GM23338 (cell line): ENCODE measurements at places on chromosomes 5 and 9. TPM values are rescaled to one million over a fixed set of nuclear protein-coding genes. Genes with fewer than 3 reads are reported as not detected.

- H3K36me3 ChIP-seq: no peaks in the 10 kb centered on the region
- H3K27me3 ChIP-seq: no peaks in the 10 kb centered on the region
- no peak for DNase-seq
- H3K4me3 ChIP-seq: no peak overlapping the region
These were observed 34.3 kb downstream of the KCNIP1 start for GRCh38 chr5:170538096-170538465.

DNA sequence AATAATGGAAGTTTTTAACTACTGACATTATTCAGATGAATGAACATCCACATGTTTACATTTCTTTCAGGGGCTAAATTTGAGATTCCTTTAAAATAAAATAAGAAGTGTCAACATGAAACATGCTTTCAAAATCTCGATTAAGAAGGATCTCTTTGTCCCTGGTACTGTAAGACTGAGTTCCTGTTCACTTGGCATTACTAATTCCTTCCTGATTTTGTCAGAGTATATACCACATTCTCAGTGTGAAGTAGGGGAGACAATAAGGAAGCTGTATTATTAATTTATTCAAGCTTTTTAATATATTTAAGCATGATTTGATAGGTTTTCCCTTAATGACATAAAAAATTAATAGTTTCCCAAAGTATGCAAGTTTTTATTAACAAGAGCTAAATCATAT is 81.5 kb upstream of the GRHPR start:
- DNase-seq: no peak
- H3K27me3 ChIP-seq: no peaks in the 10 kb centered on the region
- H3K27ac ChIP-seq: no peak overlapping the region

- no peaks in the 10 kb centered on the region for H3K4me1 ChIP-seq
- no peaks in the 10 kb centered on the region for H3K36me3 ChIP-seq
- H3K27ac ChIP-seq: no peak overlapping the region
- no peak overlapping the region for H3K4me3 ChIP-seq
These were observed 200.0 kb downstream of the FGF10 start for GRCh38 chr5:44189255-44189654.

GRCh38 chr9:13614060-13614459 is 334.6 kb upstream of the MPDZ start:
- H3K36me3 ChIP-seq: no peaks in the 10 kb centered on the region
- no peak overlapping the region for H3K4me3 ChIP-seq
- no peaks in the 10 kb centered on the region for H3K27me3 ChIP-seq
- DNase-seq: no peak
- no peak overlapping the region for H3K27ac ChIP-seq

DNA sequence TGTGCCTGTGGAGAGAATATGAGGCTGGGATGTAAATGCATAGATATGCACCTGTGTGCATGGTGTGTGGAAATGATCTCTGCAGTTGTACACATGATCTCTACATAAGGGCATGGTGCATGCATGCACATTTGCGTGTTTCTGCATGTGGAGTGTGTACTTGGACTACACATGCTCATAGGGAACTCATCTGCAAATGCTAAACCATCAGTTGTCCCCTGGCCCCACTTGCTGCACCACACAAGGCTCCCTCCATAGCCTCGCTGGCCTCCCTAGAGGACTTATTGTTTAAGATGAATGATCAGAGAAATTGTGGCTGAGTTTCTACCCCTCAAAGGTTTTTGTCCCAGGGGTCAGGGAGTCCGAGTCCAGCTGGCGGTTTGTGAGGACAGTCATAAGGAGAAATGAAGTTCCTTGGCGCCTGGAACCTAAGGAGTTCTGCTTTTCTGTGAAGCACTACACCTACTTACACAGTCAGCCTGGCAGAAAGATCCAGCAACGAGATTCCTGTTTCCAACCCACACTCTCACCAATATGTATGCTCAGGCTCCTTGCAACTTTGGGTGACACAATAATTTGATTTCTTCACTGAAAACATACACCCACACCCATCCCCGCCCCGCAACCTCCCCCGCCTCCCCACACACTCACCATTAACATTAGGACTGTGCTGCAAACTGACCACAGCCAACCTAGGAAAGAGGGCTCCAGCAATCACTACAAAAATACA is 79.9 kb upstream of the CPEB4 start:
- DNase-seq: no peak
- no peak overlapping the region for H3K27ac ChIP-seq
- H3K36me3 ChIP-seq: no peaks in the 10 kb centered on the region
- no peak overlapping the region for H3K4me3 ChIP-seq

DNA sequence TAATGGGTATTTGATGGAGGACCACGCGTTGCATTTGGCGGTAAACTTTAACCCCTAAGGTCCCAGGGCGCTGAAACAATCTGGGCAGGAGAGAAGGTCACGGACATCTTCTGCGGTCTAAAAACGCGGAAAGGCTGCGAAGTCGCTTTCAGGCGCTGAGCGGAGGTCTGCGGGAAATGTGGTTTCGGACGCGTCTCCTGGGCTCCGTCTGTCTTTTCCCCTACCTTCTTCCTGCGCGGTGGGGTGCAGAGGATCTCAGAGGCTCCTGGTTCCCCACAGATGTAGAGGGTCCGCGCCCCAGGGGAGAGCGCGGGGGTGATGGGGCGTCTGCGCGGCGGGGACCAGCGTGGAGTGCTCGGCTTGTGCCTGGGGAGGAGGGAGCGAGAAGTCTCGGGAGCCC is 58.4 kb downstream of the ZNF510 start:
- peaks cover 7% of the 10 kb centered on the region; the same call in 1 of the 2 replicates for H3K27me3 ChIP-seq
- H3K4me1 ChIP-seq: no peaks in the 10 kb centered on the region; the same call in 1 of the 2 replicates
- 0 out of 2 replicates have a peak, but pooled peaks cover 3% of the 10 kb centered on the region for H3K36me3 ChIP-seq
- H3K27ac ChIP-seq: no peak overlapping the region

DNA sequence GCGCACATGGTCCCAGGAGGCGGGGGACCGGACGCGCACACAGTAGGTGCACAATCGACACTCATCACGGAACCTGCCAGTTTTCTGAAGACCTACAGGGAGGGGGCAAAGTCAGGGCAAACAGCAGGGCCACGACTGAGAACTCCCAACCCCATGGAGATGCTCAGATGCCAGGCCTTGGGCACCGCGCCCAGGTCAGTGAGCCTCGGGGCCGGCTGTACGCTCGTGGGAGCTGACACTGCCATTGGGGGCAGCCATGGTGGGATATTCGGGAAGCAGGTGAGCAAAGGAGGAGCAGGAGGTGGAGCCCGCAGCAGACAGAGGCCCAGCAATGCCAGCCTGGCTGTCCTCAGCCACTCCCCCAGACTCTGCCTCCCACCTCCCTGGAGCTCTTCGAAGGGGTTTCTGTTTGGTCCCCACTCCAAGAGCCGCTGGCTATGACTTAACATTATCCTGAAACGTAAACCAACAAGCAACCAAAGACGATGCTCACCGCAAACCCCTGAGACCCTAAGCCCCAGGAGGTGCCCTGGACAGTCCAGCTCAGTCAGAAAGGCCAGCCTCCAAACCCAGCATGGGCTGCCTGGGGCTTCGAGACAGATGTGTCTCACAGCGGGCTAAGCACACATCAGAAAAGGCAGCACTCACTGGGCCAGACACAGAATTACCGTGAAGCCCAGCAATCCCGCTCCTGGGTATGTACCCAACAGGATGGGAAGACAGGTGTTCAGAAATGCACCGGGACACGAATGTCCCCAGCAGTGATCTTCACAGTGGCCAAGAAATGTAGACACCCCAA is 78.4 kb downstream of the VAV2 start:
- no peak for DNase-seq
- no peak overlapping the region for H3K4me3 ChIP-seq
- no peak overlapping the region; the same call in 1 of the 2 replicates for H3K27ac ChIP-seq
- no peaks in the 10 kb centered on the region for H3K27me3 ChIP-seq
- H3K36me3 ChIP-seq: no peaks in the 10 kb centered on the region

GRCh38 chr5:133336969-133337410 is 275.4 kb downstream of the FSTL4 start:
- no peak overlapping the region for H3K27ac ChIP-seq
- no peak overlapping the region for H3K4me3 ChIP-seq
- DNase-seq: no peak
- H3K36me3 ChIP-seq: no peaks in the 10 kb centered on the region

- H3K4me3 ChIP-seq: no peak overlapping the region
- DNase-seq: no peak
- peaks cover 43% of the 10 kb centered on the region for H3K4me1 ChIP-seq
- no peaks in the 10 kb centered on the region for H3K36me3 ChIP-seq
- peak overlapping the region; percentile 50; the same call in 1 of the 2 replicates for H3K27ac ChIP-seq
These were observed 23.1 kb downstream of the CXXC5 start for GRCh38 chr5:139671096-139671841.

DNA sequence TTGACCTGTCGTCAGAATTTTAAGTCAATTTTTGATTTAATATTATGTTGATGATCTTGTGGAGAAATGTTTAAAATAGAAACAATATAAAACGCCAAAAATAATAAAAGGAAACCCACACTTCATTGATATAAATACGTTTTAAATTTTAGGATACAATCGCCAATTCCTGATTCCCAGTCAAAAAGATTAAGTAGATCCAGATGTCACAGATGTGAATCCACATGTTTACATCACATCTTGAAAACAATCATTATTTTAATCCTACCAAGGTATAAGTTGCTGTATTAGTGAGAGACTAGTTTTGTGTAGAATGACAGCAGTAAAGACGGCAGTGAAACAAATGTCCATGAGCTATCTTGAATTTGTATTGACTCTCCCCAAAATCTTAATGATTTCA is 4.9 kb downstream of the TAS2R1 start:
- H3K27ac ChIP-seq: no peak overlapping the region
- H3K36me3 ChIP-seq: no peaks in the 10 kb centered on the region
- no peak for DNase-seq
- H3K27me3 ChIP-seq: no peaks in the 10 kb centered on the region
- no peaks in the 10 kb centered on the region; the same call in 1 of the 2 replicates for H3K4me1 ChIP-seq

DNA sequence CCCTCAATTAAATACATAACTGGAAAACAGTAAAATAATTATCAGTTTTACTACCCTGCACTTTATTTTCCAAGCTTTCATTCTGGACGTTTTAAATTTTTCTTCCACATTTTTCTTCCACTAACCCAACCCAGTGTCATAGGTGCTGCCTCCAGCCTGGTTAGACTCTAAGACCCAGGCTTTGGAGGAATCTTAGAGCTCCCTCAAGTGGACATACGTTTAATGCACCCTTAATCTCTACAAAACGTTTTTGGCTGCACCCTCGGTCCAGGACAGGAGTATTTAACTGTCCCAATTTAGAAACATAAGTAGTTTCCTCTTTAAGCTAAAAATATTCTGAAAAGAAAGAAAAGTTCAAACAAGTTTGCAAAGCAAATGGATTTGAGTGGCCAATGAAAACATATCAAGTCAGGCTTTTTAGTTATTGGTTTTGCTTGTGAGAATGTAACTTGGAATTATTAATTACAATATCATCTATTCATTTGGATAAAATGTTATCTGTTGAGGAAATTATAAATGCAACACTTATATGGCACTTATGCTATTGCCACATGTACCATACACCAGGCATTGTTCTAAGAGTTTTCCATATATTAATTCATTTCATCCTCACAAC is 38.9 kb downstream of the CDH6 start:
- H3K36me3 ChIP-seq: no peaks in the 10 kb centered on the region
- H3K4me1 ChIP-seq: no peaks in the 10 kb centered on the region
- H3K27ac ChIP-seq: no peak overlapping the region
- no peaks in the 10 kb centered on the region for H3K27me3 ChIP-seq
- H3K4me3 ChIP-seq: no peak overlapping the region
- DNase-seq: peak; percentile 89

GRCh38 chr9:127711226-127711701 is 4.2 kb downstream of the PTRH1 start:
- H3K27ac ChIP-seq: no peak overlapping the region
- no peak overlapping the region for H3K4me3 ChIP-seq
- H3K4me1 ChIP-seq: peaks cover 14% of the 10 kb centered on the region
- H3K27me3 ChIP-seq: no peaks in the 10 kb centered on the region

DNA sequence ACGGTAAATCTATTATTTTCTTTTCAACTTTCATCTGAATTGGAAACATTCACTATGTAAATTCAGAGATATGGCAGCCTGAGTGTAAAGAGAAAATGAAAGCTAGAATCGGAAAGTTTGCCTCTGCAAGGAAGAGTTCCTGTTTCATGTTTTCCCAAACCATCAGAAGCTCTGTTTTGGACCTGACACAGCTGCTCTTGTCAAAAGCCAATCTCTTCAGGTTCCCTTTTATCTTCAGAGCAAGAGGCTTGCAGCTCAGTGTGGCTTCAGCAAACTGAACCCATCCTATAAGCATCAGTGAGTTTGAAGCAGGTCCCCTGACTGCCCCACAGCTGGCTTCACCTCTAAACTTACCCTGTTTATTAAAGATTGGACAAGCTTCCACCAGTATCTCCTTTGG is 1099.7 kb downstream of the DTWD2 start:
- H3K27ac ChIP-seq: no peak overlapping the region
- H3K36me3 ChIP-seq: no peaks in the 10 kb centered on the region
- H3K4me1 ChIP-seq: peaks cover 4% of the 10 kb centered on the region; the same call in 1 of the 2 replicates
- H3K4me3 ChIP-seq: no peak overlapping the region

GRCh38 chr9:74589576-74589975 is 92.4 kb downstream of the RORB start:
- H3K27ac ChIP-seq: no peak overlapping the region
- H3K4me3 ChIP-seq: no peak overlapping the region
- DNase-seq: no peak
- H3K4me1 ChIP-seq: no peaks in the 10 kb centered on the region
- no peaks in the 10 kb centered on the region for H3K36me3 ChIP-seq
- H3K27me3 ChIP-seq: no peaks in the 10 kb centered on the region

DNA sequence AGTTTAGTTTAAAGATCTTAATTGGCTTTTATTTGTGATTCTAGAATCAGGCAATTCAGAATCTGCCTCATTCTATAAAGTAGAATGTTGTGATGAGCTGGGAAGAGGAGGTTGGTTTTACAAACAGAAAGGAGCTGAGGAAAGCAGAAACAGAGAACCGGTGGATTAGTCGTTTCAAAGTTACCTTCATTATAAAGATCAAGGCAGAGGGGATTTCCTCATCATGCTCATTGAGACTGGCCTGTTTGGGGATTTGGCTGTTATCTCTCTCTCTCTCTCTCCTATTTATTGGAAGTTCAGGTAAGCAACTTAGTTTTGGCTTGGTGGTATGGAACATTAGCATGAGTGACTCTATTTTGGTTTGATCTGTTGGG is 134.0 kb downstream of the GCNT1 start:
- H3K27ac ChIP-seq: no peak overlapping the region
- no peaks in the 10 kb centered on the region for H3K27me3 ChIP-seq
- H3K4me1 ChIP-seq: peaks cover 38% of the 10 kb centered on the region
- no peak overlapping the region for H3K4me3 ChIP-seq
- H3K36me3 ChIP-seq: no peaks in the 10 kb centered on the region
- peak; percentile 26 for DNase-seq

DNA sequence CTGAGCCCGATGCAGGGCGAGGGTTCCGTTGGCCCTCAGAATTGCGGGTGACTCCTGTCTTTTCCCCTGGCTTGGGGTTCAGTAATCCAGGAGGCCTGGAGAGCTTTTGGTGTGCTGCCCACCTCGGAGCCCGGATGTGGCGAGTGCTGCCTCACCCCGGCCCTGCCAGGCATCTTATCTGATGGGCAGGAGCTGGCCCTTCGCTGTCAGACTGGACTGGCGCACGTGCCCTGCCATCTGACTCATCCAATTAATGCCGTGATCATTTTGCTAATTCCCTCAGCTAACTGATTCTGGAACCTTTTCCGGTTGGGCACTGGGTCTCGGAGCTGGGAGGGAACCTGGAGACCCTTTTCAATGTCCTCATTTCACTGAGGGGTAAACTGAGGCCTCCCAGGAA is 34.6 kb downstream of the RXRA start:
- no peaks in the 10 kb centered on the region for H3K27me3 ChIP-seq
- DNase-seq: no peak
- H3K4me1 ChIP-seq: no peaks in the 10 kb centered on the region
- H3K27ac ChIP-seq: no peak overlapping the region
- H3K36me3 ChIP-seq: no peaks in the 10 kb centered on the region

ZNG1E gene
- polyA plus RNA-seq: 49.5 and 70.3 TPM in 2 replicates

NOTCH1 gene
- polyA plus RNA-seq: 9.9 and 10.3 TPM in 2 replicates

SLCO4C1 gene
- 1.9 and 2.4 TPM in 2 replicates for polyA plus RNA-seq

SPATA31D1 gene
- not detected in 2 replicates for polyA plus RNA-seq

SOX30 gene
- polyA plus RNA-seq: 0.43 and 0.47 TPM in 2 replicates
